ENCODE measurements at places on chromosomes 6 and 20.

GRCh38 chr20:34069341-34070078 is 42.5 kb downstream of the EIF2S2 start:
- DNase-seq = peak; percentile 71

GRCh38 chr20:36336954-36337704 is 31.0 kb downstream of the DLGAP4 start:
- no peak for DNase-seq

- peak; percentile 42 for DNase-seq
Measured at GRCh38 chr6:112041535-112041934, 12.4 kb upstream of the CCN6 start.

GRCh38 chr6:41734666-41735426 is 562 bp downstream of the TFEB start:
- DNase-seq = peak; percentile 62

DNA sequence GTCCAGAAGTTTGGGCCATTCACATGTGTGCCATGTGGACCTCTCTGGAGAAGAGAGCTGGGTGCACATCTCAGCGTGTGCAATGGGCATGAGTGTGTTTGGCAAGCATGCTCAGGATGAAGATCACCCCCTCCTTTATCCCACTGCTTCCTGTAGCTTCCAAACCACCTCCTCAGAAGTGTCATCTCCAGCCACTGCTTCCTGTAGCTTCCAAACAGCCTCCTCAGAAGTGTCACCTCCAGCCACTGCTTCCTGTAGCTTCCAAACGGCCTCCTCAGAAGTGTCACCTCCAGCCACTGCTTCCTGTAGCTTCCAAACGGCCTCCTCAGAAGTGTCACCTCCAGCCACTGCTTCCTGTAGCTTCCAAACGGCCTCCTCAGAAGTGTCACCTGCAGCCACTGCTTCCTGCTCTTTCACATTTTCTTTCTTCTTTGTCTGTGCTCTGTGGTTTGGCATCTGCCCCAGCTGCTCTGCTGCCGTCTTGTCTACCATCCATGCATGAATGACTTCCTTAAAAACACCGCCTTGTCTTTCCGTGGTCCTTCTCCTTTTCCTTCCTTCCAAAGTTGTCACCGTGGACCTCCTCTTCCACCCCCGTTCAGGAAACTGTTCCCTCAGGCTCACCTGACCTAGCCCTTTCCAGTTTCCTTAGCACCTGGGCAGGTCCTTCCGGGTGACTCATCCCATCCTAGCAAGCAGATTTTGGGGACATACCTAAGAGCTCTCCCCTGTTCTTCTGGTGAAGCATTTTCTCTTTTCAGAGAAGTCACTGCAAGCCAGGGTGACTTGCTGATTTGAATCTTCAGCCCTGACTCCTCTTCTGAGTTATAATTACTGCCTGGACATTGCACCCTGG is 43.5 kb upstream of the TIAM2 start:
- peak; percentile 16 for DNase-seq

- no peak for DNase-seq
Measured at GRCh38 chr6:14722704-14723103, 523.2 kb upstream of the JARID2 start.

- DNase-seq = no peak
Measured at GRCh38 chr20:60365882-60366281, 407.7 kb downstream of the CDH26 start.

DNA sequence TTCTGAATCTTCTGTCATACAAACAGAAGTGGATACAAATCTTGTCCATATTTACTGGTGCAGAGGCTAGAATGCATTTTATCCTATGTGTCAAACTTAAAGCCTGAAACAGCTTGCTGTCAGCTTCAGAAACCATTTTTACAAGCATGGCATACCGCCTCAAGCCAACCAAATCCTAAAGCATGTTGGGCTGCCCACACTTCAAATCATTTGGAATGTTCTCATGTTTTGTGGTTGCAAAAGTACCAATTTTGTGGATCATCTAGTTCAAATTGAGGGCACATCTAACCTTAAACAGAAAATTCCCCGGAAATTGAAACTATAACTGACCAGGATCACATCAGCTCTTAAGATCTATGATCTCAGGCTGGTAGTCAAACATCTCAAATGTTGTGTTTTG is 3.2 kb downstream of the GPR63 start:
- no peak for DNase-seq

- DNase-seq = no peak
Measured at GRCh38 chr6:157093536-157093935, 229.8 kb downstream of the TMEM242 start.

DNA sequence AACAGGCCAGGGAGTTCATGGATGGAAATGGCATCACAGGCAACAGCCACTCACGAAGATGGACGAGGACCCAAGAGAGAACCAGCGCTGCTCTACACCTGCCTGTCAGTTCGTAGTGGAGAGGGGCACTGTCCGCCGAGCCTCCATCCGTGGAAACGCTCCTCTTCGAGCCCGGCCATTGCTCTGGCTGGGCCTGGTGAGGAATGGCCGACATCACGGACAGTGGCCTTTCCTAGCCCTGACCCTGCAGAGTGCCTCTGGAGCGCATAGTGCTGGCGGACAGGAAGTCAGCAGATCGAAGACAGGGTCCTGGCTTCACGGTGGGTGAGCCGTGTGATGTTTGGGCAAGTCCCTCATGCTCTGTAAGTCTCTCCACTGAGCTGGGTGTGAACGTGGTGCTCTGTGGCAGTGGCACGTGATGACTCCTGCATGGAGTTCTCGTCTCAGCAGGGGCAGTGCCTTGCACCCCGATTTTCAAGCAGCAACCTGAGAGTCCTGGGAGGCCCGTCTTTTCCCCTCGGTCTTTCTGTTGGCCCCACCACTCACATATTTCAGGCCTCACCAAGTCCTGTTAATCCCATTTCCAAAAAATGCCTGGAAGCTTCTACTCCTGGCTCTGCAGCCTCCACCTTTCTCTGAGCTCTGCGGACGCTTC is 214.4 kb downstream of the ERMARD start:
- no peak for DNase-seq

DNA sequence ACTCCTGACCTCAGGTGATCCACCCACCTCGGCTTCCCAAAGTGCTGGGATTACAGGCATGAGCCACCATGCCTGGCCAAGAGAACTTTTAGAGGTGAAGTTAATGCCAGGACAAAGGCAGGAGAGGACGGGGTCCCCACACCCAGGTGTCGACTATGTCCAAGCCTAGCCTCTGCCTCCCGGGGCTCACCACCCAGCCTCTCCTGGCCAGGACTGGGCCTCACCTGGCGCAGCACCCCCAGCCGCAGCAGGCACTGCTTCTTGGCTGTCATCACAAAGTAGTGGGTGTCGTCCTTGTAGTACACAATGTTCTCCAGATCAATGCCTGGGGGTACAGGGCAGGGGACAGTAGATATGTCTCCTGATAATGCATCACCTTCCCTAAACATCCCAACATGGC is 4.2 kb downstream of the MICAL1 start:
- DNase-seq = no peak

Measured in HT1080 (cell line).